ENCODE measurements at places on chromosomes 7 and 10. TPM values are rescaled to one million over a fixed set of nuclear protein-coding genes. Genes with fewer than 3 reads are reported as not detected.

DNA sequence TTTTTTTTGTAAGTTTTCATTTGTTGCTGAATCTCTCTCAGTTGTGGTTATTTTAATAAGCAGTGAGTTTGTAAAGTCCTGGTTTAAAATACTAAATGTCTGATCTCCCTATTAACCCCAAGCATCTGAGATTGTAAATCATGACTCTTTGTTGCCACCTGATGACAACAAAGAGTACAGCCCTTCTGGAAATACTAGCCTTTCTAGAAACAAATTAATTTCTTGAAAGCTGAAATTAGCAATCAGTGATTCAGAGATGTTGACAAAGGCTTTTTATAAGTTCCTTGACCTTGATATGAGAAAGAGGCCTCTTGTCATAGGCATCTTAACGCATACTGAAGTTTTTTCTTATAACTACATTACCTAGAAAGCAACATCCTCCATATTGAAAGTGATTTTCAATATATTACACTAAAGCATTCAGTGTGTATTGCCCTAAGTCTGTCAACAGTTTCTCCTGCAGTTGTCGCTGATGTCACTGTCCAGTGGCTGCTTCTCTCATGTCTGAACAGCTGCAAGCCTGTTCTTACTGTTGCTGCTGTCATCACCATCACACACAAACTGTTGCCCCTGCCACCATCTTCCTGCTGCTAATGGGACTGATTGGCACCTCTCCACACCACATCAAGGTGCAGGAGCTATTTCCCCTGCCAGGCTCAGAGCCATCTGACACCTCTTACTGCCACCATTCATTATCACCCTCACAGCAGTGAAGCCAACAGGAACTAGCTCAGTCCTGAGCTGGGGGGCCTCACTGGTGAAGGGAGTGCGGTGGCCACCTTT lies 95.1 kb upstream of the LRGUK start:
- DNase-seq, result no peak

DNA sequence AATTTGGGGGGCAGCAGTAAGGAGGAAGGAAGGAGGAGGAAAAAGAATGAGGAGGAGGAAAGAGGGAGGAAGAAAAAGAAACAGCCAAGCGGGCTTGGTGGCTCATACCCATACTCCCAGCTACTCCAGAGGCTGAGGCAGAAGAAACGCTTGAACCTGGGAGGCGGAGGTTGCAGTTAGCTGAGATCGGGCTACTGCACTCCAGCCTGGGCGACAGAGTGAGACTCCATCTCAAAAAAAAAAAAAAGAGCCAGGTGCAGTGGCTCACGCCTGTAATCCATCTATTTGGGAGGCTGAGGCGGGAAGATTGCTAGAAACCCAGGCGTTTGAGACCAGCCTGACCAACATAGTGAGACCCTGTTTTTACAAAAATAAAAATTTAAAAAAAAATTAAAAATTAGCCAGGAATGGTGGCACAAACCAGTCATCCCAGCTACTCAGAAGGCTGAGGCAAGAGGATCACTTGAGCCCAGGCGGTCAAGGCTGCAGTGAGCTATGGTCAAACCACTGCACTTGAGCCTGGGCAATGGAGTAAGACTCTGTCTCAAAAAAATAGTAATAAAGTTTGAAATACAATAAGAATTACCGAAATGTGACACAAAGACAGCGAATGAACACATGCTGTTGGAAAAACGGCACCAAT lies 14.1 kb upstream of the CRCP start:
- no peak for DNase-seq

- no peak for DNase-seq
Measured at GRCh38 chr7:74332373-74333176, 43.4 kb downstream of the CLIP2 start.

The TMEM26 gene
- total RNA-seq, result not detected

Measured in activated T-helper 1 cell treated with anti-CD3 and anti-CD28 coated beads, Interleukin-12 subunit alpha, Interleukin-12 subunit beta, Interleukin-2, Interleukin-4 antibody, amounts not matched to agents 30 ng/mL and 10 ng/mL and 1 ng/mL, durations not matched to agents 14 hours and 24 hours and 36 hours (primary cell).